DMS153 (cell line): ENCODE measurements at places on chromosomes 4 and X.

GRCh38 chr4:80710748-80711451, 319.6 kb upstream of the BMP3 start:
- no peak for DNase-seq

DNA sequence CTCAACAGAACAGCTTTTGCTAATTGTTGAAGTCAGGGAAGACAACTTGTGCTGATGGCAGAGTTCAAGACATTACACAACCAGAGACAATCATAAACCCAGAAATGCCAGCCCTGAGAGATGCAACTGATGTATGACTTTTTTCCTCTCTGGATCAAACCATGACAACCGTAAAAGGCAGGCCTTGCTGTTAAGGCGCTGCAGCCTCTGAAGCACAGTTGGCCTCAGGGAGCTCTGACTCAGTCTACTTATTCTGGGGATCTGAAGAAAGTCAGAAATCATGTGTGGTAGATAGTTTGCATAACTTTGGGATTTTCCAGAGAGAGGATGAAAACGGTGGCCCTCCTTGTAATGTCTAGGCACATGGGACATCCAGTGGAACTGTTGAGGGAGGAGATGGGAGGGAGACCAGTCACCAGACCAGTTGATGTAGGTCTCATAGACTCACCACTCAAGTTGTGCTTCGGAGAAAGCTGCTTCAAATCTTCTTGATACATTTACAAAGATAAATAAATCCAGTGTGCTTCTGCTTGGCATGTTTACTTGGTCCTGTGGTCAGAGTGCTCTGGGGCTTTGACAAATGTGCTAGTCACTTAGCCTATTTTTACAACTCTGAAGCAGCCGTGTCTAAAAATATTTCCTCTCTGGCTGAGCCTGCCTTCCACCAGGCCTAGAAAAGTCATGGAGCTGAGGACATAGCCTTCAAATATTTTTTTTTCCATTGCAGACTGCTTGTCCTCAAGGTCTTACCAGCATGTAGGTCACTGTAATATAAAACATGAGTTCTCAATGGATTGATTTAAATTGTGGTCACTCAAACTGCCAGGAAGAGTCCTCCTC, 7.5 kb downstream of the HADH start:
- no peak for DNase-seq

DNA sequence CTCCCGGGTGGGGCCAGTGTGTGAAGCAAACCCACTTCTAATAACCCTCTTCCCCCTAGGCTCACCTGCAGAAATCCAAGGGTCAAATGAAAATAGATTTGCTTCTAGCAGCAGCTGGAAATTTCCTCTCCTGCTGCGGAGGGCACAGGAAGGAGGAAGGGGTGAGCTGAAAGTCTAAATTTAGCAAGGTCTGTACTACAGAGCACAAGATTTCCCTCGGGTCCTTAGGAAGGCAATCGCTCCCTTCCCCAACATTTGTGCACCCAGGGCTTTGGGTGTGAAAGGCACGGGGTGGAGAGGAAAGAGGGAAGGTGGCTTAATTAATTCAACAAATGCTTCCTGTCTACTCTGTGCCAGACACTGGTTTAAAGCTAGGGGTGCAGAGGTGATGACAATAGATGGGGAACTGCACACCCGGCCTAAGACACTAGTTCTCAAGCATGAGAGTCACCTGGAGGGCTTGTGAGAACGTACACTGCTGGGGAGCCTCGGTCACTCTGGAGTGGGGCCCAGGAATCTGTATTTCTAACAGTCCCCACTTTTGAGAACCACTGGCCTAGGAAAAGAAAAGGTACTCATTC, 204.4 kb downstream of the NSUN7 start:
- DNase-seq: no peak

GRCh38 chr4:66229885-66230284, 559.6 kb upstream of the EPHA5 start:
- no peak for DNase-seq
